ENCODE measurements at places on chromosomes 16 and 17. TPM values are rescaled to one million over a fixed set of nuclear protein-coding genes. Genes with fewer than 3 reads are reported as not detected.
A peak's percentile ranks its signal among the peaks of the same experiment; 100 is the strongest.

GRCh38 chr17:51000835-51001638 lies 119.6 kb downstream of the SPAG9 start:
- no peak for DNase-seq

GRCh38 chr16:50072730-50073129 lies 7.0 kb downstream of the HEATR3 start:
- no peak for DNase-seq

DNA sequence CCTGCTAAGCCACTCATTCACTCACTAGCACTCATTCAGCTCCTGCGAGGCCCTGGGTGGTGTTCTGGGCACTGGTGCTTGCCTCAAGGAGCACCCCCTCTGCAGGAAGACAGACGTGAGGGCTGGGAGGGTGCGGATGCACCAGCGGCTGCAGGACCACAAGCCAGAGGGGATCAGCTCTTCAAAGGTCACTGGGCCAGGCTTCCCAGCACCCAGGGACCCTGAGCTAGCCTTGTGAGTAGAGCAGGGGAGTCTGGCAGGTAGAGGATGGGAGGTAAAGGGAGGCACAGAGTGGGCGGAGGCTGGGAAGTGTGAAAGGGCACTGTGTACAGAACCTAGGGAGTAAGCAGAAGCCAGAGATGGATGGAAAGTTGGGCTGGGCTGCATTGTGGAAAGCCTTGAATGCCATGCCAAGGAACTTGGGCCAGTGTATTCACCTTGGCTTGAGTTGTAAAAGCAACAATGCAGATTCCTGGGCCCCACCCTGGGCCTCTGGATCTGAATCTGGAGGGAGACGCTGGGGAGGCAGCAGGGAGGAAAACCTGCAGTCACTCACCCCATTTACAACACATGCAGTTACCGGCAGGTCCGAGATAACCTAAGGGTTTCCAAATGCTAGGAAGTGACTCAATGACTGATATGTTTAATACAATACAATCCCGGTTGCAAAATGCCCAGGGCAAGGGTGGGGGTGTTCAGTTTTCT lies 1.7 kb downstream of the IL4R start:
- no peak for DNase-seq

DNA sequence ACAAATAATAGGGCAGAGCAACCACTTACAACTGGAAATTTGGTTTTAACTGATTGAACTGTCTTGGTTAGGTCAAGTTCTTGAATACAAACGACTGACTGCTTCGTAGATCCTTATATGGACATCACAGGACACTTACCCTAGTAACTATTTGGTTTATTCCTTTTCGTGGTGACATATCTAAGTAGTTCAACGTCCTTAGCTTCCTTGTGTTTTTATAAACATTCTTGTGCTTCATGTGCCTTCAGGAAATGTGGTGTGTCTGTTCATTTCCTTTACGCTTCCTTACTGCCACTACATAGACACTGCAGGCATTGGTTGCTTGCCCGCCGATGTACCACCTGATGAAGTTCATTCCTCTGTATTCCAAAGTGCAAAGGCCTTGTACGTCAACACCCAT lies 59.3 kb downstream of the USP10 start:
- DNase-seq, result no peak

- no peak for DNase-seq
These were observed 31.0 kb downstream of the KIFC3 start for GRCh38 chr16:57771141-57771785.

- peak; percentile 20 for DNase-seq
These were observed 49.3 kb upstream of the TNRC6C start for GRCh38 chr17:77909236-77909635.

DNA sequence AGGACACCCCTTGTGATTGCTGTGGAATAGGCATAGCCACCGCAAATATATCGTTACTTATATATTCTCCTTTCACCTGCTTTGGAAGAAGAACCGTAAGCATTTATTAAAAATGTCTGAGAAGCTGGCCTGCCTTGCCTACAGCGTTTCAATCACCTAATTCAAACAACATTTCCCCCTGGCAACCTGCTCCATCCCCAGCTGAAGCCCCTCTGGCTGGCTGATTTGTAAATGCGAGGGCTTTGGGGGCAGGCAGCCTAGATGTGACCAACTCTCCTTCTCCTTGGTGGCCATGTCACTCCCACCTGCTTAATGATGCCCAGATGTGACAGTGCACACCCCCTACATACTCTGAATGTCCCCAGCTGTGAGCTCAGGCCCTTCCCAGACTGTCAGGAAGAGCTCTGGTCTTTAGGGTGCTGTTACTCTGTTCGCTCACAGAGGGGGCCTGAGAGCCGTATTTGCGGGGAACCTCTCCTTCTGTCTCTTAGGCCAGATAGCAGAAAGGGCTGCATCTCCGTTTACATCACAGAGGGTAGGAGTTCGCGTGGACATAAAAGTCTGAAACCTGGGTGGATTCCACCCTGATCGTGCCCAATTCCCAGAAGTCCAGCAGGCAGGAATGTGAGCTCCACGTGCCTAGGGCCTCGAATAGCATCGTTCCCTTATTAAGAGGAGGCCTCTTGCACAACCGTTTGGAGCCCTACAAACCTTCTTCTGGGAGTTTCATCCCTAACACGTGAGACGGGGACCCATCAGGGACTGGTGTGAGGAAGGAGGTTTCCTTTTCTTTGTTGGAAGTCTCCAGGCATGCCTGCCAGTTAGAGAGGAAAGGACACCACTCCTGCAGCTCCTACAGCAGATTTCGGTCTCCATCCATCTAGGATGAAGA lies 2.4 kb upstream of the SDK2 start:
- no peak for DNase-seq

- DNase-seq, result no peak
These were observed 8.7 kb upstream of the MEAK7 start for GRCh38 chr16:84513123-84513522.

DNA sequence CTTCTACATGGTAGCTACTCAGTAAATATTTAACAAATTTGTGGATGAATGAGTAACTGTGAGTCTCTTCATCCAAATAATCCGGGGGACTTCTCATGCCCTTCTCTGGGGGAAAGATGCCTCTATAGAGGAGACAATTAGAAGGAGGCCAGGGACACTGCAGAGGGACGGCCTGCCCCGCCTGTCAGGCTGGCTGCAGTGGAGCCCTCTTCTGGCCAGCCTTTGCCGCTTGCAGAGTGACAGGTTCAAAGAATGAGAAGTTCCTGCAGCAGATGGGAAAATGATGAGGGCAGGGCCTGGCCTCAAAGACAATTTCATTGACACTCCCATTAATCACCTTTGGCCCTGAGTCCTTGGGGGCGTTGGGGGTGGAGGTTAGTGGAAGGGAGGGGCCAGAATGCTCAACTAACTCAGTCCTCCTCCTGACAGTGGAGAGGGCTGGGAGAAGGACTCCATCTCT lies 339.0 kb downstream of the MAF start:
- DNase-seq, result peak; percentile 34

GRCh38 chr17:7484919-7485377 lies 782 bp downstream of the POLR2A start:
- no peak for DNase-seq

DNA sequence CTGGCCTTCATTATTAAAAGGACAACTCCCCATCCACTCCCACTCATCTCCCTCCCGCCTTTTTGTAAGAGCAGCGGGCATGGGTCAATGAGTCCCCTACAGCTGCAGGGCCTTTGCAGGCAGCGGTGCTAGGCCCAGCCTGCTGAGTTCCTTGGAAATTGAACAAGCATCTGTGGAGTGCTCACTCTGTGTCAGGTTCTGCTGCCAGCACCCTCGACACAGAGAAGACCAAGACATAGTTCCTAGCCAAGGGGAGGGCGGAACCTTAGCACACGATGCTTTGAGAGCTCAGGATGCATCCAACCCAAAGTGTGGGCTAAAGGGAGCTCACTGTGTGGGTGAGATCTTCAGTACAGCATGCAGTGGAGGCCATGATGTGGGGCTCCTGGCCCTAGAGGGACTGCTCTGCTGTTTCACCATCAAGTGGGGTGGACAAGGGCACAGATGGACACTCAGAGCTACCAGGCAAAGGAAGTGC lies 27.6 kb downstream of the RMI2 start:
- no peak for DNase-seq

DNA sequence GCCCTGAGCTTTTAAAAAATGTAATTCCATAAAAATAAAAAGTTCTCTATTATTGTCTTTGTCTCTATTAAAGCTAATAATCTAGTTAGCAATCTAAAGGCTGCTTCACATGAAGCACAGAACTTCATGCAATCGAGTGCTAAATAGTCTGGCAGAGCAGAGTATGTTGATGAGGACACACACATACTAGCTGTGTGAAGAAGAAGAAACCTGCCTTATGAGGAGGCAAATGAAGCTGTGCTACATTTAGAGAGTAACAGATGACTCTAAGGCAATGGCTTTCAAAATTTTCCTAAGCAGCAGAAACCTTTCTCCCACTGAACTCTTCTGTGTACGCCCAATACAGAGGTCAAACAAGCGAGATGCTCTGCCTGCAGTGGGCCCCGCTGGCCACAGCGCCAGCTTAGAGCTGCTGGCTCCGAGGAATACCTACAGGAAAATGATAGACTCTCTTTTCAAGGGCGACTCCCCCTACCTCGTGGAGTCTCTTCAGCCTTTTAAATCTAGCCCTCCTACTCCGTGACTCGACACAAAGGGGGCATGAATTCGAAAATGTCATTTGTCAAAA lies 39.2 kb downstream of the GNA13 start:
- no peak for DNase-seq

DNA sequence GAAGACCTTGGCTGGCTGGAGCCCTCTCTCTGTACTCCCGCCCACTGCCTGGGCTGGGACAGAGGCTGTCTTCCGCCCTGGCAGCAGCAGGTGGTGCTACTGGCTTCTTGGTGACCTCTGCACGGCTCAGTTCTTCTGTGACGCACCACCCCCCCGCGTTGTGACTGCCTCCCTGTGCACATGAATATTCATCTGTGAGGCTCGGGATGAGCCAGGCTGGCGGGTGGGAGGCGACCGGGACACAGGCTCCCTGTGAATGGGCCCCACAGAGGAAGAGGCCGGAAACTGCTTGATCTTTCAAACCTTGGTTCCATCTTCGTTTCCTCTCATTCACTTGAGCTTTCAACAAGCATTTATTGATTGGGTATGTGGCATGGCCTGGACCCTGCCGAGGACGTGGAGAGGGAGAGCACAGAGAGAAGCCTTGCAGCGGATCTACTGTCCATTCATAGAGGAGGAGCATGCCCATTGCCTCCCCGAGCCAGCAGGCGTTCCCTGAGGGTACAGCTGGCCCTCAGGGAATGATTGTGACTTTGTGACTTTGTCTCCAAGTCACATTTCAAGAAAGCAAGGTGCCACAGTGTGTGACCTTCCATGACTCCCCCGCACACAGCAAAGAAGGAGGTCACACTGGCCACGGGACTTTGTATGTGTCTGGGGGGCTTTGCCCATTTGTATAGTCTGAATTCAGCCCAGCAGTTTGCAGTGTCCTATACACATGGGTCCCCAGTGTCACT lies 45.0 kb downstream of the B9D1 start:
- DNase-seq, result peak; percentile 74

DNA sequence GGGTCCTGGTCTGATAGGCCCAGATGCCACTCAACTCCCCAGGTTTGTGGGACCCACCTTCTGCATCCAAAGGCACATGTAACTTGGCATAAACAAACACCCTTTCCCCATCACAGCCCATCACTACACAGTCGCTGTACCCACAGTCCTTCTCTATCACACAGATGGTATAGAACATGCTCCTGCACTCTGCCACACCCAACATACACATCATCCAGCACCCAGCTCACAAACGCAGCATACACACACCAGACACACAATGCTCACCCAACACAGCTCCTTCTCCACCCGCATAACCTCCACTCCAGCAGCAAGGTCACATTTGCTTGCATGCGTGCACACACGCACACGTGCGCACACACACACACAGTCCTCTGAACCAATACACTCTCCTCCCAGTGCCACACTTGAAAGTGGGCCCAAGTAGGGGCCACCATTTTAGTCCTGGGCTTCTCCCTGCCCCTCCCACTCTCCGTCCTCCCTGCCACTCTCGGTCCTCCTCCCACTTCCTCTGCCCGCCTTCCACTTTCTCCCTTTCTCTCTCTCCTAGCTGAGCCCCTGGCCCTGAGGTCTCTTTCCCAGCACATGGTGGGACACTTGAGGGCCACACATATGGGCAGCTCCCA lies 8.5 kb upstream of the TMEM92 start:
- no peak for DNase-seq

DNA sequence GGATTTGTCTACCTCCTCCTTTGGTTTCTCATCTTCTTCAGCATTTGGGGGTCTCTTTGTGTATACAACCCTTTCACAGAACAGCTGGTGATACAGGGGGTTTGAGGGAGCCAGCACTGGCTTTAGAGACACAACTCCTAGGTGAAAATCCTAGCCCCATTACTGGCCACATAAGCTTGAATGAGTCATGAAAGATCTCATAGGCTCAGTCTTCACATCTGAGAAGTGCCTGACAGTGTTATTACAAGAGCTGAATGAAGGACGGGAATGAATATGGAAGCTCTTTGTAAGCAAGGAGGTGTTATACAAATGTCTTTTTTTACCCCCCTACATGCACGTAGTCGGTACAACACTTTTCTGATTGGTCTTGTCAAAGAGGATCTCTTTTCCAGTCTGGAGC lies 1.7 kb upstream of the B4GALNT2 start:
- DNase-seq, result no peak

GRCh38 chr16:19377864-19378263 lies 39.8 kb upstream of the TMC5 start:
- DNase-seq, result no peak

GRCh38 chr17:78390241-78391050 lies 12.0 kb downstream of the PGS1 start:
- no peak for DNase-seq

DNA sequence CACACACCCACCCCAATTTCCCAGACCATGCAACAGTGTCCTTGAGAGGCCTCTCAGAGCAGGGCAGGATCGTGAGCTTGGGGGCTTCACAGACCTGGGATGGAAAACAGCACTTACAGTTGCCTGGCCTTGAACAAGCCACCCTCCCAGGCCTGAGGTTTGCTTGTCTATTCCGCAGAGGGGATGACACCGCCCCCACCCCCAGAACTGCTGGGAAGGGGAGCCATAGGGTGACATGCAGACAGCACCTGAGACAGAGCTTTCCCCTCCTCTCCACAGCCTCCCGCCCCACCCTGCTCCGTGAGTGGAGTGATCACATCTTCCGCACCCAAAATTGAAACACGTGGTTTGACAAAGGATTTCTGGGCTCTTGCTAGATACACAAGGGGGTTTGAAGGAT lies 131.5 kb upstream of the TNRC6C start:
- DNase-seq, result no peak

GRCh38 chr16:80718480-80719220 lies 85.7 kb downstream of the CDYL2 start:
- DNase-seq, result peak; percentile 86

GRCh38 chr16:86510465-86511261 lies at the start of gene FOXF1:
FOXF1 (plus strand) TSS chr16:86510527; CDS start chr16:86510570, 43 bp downstream.
- DNase-seq, result no peak

KRT9 gene
- total RNA-seq, result not detected

CRLF3 gene
- total RNA-seq, result 11.6 TPM

HSD17B1 gene
- 2.4 TPM for total RNA-seq

GCGR gene
- 0.20 TPM for total RNA-seq

ZSCAN10 gene
- total RNA-seq, result 0.37 TPM

KRTAP1-1 gene
- total RNA-seq, result not detected

ASIC2 gene
- total RNA-seq, result 0.06 TPM

RHBDF1 gene
- 50.6 TPM for total RNA-seq

SLC47A2 gene
- total RNA-seq, result not detected

WFDC1 gene
- total RNA-seq, result 92.6 TPM

All from mucosa of gallbladder (tissue), 1 donor.